EH (cell line): ENCODE measurements at places on chromosomes 7 and 10.

GRCh38 chr10:34567659-34568253 lies 247.3 kb downstream of the PARD3 start:
- DNase-seq = no peak

DNA sequence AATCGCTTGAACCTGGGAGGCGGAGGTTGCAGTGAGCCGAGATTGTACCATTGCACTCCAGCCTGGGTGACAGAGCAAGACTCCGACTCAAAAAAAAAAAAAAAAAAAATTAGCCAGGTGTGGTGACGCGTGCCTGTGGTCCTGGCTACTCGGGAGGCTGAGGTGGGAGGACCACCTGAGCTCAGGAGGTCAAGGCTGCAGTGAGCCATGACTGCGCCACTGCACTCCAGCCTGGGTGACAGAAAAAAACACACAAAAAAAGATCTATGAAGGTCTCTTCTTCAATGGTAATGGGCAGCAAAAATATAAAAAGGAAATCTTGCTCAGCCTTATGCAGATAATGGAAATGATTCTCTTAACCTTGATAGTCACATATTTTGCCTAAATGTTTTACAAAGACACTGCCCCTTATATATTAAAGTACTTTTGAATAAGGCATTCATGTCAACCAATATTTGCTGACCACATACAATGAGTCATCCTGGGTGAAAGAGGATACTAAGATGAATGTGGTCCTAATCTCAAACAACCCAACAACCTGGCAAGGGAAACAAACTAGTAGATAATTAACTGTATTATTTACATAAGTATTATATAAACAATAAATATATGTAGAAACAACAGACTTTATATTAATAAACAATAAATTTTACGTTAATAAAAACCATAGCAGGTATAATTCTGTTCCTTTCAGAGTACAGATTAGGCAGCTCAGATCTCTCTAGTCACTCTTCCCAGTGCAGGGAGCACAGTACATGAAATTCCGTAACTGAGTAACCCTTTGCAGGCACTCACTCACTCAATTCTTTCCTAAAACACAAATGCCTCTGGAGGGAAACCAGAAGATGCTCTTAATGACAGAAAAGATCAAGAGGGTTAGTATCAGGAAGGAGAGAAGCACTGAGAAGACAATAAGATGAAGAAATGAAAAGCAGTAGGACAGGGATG lies 8.1 kb downstream of the TOMM7 start:
- peak; percentile 63 for DNase-seq

DNA sequence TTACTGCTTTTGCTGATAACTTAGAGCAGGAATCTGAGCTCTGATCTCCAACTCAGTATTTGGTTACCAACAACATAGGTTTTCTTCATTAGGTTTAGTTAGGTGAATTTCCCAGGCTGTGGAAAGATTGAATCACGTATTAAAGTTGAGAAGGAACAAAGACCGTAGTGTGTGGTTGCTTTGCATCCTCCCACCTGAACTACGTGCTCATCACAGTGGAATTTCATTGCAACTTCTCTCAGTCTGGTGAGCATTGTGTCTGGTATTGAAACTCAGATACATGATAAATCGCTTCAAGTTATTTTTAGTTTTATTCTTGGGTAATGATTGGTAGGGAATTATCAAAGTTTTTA lies 139.4 kb upstream of the AKR1E2 start:
- DNase-seq = peak; percentile 52

GRCh38 chr10:30821994-30822692 lies 192.6 kb upstream of the LYZL2 start:
- DNase-seq = peak; percentile 26

DNA sequence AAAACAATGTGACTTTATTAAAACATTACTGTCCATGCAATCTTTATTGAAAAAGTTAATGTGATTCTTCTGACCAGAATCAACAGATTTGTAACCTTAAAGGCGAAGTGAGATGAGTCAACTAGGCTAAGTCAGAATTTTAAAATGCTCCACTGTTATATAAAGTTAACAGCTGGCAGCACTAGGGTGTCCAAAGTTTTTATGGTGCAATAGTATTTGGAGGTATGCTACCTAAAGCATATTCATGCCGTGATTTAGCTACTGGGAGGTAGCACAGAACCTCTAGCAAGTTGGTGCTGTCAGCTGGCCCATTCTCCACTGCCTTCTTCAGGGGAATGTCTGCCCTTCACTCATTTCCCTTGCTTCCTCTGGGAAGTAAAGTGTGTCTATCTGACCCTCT lies 126.7 kb downstream of the RAPGEF5 start:
- no peak for DNase-seq

GRCh38 chr7:100088621-100089457 lies at the start of gene COPS6:
Gene COPS6, plus strand, starts transcription at chr7:100088969. Its CDS starts 22 bp downstream, at chr7:100088991.
- peak; percentile 74 for DNase-seq

- no peak for DNase-seq
Measured at GRCh38 chr7:92665926-92666325, 75.7 kb upstream of the FAM133B start.

DNA sequence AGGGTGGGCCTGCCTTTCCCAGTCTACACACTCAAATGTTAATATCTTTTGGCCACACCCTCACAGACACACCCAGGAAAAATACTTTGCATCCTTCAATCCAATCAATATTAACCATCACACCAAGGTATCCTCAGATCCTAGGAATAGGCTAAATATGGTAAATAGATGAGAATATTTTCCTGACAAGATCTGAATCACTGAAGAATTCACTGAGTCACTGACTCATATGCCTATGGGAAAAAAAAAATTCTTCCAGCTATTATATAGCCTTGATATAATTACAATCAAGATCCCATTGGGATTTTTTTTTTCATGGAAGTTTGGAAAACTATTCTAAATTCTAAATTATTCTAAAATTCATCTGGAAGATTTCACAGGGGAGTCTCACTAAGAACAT lies 65.8 kb downstream of the INHBA start:
- DNase-seq = peak; percentile 65

DNA sequence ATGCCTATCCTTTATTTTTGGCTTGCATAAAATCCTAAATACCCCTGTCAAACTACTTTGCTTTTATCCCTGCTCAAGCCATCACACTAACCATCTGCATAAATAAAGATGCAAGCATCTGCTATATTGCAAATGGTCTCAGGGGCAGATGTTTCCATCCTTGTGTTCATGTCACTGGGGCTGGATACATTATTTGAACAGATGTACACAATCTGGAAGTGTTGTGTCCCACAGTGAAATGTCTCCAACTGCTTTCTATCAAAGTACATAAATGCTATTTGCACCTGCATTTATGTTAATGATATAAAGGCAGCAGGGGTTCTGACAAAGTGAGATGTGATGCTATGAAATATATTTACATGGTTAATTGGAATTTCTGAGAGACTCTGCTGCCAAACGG lies 163.1 kb downstream of the ZNF438 start:
- DNase-seq = no peak

- DNase-seq = no peak
Measured at GRCh38 chr10:132802694-132803320, 16.9 kb upstream of the NKX6-2 start.

- peak; percentile 89 for DNase-seq
Measured at GRCh38 chr10:36759141-36759805, 366.1 kb upstream of the ANKRD30A start.

DNA sequence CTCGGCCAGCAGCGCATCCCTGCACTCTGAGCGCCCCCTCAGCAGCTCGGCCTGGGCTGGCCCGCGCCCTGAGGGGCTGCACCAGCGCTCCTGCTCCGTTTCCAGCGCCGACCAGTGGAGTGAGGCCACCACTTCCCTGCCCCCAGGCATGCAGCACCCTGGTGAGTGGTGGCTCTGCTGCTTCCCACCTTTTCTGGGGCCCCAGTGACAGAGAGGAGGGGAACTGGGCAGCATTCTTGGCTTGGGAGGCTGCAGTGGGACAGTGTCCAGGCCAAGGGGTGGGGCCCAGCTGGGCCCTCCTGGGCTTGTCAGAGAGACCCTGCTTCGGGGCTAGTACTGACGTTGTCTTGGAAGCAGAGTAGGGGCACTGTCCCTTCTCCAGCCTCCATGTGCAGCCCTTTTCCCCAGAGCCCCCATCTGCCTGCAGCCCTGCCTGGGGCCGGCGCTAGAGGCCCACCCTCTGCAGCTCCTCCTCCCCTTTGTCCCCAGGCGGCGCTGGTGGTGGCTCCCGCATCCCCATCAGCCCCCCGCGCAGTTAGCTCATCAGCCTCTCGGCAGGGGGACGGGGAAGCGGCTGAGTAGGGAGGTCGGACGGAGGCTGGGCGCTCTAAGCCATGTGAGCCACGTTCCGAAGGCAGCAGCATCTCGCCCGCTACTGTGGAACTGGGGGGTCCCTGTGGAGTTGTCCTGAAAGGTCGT lies 29.2 kb downstream of the GBX1 start:
- no peak for DNase-seq

GRCh38 chr7:155169498-155170065 lies 99.5 kb downstream of the HTR5A start:
- no peak for DNase-seq

DNA sequence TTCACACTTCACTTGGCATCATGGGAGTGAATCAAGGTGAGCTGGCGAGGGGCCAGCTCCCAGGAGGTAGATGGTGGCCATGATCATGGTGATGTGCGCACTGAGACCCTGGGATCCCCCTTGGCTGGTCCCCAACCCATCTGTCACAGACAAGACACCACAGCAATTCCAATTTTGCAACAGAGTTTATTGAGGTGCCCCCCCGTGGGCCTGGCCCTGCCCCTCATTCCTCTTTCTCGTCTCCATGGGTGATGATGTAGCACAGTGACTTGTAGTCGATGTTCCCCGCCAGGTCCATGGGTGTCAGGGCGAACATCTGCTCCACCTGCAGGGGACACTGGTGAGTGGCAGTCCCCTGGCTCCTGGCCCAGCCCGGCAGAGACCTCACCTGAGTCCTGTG lies 2.4 kb downstream of the MYL7 start:
- no peak for DNase-seq

GRCh38 chr10:636769-637168 lies 52.7 kb downstream of the DIP2C start:
- no peak for DNase-seq

DNA sequence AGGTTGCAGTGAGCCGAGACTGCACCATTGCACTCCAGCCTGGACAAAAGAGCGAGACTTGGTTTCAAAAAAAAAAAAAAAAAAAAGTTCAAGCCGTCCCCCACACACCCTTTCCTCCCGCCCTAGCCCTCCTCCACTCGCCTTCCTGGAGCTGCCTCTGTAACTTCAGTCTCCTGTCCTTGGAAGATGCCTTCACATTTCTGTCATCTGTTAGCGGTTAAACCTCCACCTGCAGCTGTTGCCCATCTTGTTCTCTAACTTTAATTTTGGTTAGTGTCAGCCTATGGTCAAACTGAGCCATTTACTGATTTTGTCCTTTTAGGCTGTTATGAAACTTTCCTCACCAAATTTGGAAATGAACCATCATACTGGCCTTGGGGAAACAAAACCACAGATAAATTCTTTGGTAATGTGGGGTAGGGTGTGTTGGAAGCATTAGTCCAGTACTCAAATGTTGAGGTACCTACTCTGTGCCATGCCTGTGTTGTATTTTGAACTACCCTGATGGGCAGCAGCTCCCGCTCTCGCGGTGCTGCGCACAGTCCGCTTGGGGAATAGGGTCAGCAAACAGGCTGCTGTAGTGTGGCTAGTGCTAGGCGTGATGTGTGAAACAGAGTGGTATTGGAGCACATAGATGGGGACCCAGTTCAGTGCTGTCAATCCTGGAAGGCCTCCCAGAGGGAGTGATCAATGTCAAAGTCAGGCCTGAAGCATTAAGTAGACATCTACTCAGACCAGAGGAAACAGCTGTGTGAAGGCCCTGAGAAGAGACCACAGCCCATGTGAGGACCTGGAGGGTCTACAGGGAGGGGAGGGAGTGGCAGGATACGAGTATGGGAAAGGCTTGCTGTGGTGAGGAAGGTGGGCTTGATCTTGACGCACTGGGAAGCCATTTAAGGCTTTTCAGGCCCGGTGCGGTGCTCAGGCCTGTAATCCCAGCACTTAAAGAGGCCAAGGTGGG lies 26.9 kb downstream of the SFXN4 start:
- DNase-seq = no peak

DNA sequence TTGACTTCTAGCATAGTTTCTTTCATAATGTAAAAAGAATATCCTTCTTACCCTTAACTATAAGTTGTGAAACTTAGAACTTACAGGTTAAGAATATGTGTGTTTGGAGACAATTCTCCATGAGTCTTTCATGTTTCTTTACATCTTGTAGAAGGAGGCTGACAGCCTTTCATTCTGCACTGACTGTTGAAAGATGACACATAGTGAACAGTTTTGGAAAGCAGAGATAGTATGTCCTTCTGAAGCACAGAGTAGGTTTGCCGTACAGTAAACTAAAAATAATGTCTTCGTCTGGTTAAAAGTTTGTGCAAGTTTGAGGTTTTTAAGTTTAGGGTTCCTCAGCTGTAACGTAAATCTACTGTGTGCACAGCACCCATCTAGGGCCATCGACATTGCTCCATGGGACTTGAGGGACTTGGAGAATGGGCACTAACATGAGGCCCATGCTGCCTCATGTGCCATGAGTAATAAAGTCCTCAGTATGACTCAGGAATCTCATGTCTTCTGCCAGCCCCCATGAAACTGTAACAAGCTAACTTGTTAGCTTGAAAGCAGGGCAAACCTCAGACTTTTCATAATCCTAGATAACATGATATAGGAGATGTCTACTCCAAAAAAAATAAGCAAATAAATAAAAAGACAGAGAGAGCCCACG lies 24.5 kb upstream of the ELAPOR2 start:
- peak; percentile 0 for DNase-seq

- no peak for DNase-seq
Measured at GRCh38 chr10:88259381-88259780, 323.7 kb downstream of the RNLS start.

DNA sequence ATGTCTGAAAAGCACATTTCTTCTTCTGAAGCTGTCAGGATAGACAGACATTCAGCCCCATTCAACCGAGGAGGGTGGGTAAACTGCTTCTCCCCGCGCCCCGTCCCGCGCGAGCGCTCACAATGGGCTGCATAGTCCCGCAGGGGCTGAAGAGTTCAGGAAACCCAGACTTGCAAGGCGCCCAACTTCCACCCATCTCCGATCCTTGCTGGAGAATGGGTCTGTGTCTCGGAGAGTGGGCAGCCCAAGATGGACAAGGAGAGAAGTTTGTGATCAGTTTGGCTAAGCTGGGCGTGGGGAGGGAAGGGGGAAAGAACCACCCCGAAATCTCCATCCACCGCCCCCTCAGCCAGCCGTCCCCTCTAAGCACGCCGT lies 686 bp downstream of the AASS start:
- DNase-seq = peak; percentile 38

- DNase-seq = no peak
Measured at GRCh38 chr7:13911909-13912308, 77.6 kb downstream of the ETV1 start.

DNA sequence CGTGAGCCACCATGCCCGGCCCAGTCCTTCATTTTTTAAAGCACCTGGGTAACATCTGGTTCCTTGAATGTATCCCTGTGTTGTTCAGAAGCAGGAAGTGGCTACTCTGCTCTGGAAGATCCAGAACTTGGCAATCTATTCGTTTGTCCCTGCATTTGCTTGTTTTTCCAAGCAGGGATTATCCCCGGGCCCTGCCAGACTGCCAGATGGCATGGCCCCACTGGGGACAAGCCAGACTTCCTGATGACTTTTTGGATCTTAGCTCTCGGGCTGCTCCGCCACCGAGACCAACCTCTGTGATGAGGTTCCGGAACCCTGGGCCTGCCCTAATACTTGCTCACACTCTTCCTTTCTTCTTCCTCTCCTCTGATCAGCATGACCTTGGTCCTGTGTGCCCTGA lies 496.7 kb downstream of the TYW1 start:
- DNase-seq = no peak
